Effector CD4-positive, alpha-beta T cell (primary cell): ENCODE measurements at places on chromosomes 5 and 9.
A peak's percentile ranks its signal among the peaks of the same experiment; 100 is the strongest.

DNA sequence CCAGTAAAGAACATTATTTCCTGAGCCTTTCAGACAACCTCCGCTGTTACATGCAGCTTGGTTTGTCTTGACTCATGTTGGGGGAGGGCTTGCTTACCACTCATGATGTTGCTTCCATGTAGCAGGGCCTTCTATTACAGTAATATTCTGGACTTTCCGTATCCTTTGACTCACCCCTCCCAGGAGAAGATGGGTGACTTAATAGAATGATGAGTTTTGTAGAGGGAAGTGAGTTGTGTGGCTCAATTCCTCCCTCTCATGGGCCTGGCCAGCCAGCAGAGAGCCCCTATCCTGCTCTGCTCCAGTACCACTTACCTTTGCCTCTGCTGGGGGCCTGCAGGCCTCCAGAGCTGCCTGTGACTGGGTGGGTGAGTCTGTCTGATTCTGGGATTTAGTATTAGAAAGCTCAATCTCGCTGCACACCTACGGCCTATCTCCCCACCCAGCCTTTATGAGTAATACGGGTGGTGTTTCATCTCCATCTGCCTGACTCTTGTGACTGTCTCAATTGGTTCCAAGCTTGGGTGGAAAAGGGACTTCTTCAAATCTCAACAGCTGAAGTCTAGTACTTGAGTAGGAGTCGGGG is 52.6 kb upstream of the KLF9 start:
- no peak for DNase-seq

DNA sequence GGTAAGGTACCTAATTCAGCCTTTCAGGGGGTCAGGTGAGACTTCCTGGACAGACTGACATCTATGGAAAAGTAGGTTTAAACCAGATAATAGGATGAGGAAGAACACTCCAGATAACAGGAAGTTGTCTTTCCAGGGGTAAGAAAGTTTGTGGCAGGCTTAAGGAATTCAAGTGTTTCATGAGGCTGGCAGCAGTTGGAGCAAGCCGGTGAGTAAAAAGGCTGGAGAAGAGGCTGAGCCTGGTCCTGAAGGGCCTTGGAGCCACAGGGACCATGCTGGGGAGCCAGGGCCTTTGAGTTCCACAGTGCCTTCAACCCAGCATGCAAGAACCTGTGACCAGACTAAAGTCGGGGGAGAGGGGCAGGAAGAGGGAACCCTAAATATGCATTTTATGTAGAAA is 353.4 kb downstream of the SPOCK1 start:
- no peak for DNase-seq

DNA sequence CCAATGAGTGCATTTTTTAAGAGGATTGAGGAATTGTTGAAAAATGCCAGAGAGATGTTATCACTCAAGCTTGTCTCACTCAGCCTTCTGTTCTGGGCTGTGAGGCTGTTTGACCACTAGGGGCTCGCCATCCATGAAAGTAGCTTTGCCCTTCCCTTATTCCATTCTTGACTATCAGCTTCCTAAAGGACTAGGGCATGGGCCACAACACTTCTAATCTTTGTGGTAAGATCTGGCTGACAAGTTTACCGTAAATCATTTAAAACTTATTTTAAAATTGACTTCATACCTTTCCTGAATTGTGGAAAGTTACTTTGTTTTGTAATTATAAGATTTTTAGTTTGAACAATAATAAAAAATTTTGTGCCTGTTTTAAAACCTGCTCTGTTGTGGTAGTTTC is 49.5 kb downstream of the TJP2 start:
- DNase-seq: no peak

DNA sequence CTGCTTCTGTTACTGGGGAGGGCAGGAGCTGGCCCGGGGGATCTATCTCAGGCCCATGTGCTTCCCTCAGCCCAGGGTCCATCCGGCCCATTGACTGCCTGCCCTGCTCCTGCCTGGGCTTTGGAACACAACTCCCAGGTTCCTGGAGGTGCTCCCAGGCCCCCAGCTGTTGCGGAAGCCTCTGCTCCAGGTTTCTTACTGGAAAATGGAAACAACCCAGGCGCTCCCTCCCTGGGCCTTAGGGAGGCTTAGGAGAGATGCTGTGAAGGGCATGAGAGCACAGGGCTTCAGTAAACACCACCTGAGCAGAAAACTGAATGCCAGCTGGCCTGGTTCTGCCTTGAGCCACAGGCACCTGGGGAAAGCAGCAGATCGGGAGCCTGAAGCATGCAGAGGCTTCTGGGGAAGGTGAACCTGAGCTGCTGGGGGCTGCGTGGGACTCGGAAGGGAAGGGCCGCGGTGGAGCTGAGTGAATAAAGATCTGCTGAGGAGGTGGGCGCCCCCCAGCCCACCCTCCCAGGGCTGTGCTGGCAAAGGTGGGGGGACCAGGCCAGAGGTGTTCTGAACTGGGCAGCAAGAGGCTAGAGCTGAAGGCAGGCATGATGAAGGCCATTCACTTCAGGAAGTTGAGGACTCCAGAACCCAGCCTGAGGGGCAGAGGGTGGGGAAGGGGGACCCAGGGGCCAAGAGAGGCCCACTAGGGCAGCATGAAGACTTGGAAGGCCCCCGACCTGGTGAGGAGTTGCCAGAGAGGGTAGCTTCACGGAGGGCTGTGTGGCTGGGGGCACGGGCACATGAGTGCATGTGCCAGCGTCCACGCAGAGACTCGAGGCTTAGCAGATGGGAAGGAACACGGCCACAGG is 64.8 kb downstream of the SHB start:
- DNase-seq: no peak

GRCh38 chr5:96856371-96856770 is 19.9 kb upstream of the ERAP2 start:
- no peak for DNase-seq

DNA sequence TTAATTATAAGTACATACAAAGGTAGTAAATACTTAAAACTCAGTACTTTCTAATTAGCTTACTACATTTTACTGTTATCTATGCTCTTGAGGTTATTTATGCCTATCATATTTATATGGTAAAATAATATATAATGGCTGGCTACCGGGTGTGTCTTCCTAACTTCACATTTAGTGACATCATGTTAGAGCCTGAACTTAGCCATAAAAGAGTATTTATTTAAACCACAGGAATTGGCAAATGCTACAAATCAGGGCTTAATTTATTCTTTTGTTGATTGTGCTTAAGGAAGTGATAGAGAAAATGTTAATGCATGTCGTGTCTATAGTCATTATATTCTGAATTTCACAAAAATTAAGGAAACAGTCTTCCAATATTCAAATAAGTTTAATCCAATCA is 73.1 kb downstream of the NDUFAF2 start:
- DNase-seq: no peak

DNA sequence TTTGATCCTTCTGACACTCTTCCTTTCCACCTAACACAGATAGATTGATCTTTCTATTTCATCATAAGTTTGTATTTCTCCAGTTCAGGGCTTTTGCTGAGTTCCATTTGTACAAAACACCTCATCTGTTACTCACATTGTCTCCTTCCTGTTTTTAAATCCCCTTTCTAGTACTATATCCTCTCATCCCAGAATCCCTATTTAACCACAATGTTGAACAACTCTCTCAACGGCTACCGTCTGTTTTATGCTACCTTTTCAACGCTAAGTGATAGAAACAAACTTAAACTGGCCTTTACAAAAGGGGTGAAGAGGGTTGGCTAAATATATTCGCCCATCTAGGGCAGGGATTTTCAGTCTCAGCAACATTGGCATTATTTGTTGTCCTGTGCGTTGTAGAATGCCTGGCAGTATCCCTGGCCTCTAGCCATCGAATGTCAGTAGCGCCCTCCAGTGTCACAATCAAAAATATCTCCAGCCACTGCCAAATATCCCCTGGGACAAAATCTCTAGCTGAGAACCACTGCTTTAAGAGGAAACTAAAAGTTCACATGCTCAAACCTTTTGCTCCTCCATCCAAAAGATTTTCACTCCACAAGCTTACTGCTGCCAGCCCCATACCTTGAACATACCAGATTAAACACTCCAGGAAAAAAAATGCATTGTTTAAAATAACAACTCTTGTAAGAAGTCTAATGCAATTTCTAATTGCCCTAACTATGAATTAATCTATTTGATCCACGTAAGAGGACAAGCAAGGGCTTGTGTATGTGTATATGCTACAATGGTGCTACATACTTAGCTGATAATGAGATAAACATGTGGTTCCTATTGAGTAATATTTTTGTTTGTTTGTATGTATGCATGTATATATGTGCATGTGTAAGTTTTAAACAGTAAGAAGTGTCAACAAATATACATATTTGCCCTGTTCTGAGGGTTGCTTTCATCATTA is 344.0 kb downstream of the PTPRD start:
- no peak for DNase-seq

DNA sequence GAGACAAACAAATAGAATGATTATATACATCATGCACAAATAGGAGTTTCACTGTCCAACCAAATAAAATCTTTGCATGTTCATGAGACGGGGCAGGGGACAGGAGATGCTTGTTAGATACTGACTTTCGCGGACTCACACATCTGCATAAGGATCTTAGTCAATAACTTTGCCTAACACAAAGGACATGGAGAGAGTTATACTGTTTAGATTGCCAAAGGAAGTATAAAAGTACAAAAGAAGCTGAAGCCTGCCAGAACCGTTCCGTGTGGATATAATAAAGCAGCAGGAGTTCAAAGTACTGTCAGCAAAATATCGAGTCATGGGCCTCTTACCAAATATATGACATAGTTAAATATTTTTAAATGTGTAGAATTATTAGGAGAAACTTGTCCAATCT is 1148.4 kb downstream of the EFNA5 start:
- no peak for DNase-seq

GRCh38 chr9:96031916-96032534 is 156.5 kb downstream of the ERCC6L2 start:
- DNase-seq: no peak

GRCh38 chr5:24005384-24005783 is 498.0 kb downstream of the PRDM9 start:
- DNase-seq: no peak

- peak; percentile 14 for DNase-seq
Observed at GRCh38 chr5:180718810-180719453, 20.9 kb downstream of the OR2Y1 start.

- DNase-seq: no peak
Observed at GRCh38 chr5:6733411-6734242, 20.4 kb downstream of the TENT4A start.

GRCh38 chr5:124797665-124798087 is 51.2 kb upstream of the ZNF608 start:
- DNase-seq: no peak

DNA sequence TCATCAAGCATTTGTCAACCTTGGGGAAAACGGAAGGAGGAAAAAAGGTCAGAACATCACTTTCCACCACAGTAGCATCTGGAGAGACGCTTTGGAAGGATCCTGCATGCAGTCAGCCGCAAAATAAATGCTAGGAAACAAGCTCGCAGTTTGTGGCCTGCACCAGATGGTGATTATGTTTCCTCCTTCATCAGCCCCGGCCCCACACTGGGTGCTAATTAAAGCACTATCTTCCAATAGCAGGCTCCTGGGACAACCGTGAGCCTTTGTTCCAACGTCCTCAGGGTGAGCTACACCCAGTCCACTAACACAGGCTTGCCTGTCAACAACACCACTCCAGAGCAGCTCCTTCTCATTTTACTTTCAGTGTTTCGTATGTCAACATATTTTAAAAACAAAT is 64.0 kb downstream of the RNF130 start:
- DNase-seq: no peak

DNA sequence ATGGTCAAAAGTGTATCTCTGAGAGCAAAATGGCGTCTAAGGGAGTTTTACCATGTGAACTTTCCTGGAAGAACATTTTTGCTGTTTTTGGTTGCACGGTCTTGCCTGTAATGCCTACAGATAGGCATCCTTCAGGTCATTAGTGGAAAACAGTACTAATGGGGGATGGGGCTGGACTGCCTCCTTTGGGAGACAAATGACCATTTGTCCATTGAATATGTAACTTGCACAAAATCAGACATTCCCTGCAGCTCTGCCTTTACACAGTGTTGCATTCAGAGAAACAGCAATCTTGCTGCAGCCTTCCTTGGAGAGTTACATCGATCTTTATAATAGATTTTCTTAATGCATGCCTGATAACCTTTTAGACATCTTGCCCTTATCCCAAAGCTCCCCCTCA is 138.5 kb upstream of the EGFLAM start:
- no peak for DNase-seq

DNA sequence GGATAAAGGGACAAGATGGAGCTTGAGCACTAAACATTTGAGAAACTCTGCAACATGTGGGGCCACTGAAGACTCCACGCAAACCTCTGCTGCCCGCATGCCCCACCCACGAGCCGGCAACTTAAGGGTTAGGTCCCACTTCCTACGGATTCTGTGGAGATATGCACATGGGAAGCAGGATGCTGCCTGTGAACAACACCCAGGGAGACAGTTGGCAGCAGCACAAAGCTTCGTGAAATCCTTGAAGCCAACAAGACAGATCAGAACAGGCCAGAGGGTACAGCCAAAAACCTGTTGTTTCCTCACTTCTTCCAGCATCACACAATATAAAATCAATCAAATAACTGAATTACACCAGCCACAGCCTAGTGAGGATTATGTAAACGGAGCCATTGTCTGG is 270.4 kb downstream of the ENC1 start:
- DNase-seq: no peak

GRCh38 chr5:180291234-180291940 is 496 bp downstream of the MAPK9 start:
- DNase-seq: no peak

DNA sequence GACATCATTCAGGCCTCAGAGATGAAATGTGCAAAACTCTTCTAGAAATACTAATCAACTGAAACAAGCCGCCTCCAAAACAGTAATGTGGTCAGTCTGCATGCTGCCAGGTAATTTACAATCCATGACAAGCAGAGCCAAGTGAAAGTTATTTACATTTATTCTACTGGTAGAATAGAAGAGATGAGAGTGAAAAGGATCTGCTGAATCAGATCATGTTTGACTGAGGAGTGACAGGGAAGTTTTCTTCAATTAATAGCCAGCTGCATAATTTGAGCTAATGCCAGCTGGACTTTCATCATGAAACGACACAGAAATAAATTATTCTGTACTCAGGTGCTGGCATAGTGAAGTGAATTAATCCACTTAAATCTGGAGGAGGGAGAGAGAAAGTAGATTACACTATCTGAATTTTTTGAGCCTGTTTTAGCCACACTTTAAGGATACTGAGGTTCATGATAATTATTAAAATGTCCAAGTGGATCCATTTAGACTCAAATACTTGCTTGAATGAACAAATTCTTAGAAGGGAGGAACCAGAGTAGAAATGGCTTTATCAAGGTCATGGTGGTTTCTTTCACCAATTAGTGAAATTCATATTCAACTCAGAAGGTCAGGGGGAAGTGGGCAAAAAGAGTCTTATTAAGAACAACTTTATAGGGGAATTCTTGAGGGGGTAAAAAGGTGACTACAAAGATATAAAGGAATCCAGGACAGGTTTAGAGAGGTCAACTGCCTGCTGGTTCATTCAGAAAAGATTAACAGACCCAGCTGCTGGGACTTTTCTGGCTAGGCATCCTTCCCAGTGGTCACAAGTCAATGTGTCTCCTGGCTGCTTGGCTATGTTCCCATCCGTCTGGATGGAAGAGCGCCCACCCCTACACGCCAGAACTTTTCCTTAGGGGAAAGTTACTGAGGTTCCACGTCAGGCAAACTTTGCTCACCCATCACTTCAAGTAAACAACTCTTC is 350.4 kb downstream of the PDE4D start:
- no peak for DNase-seq

GRCh38 chr9:4180907-4181605 is 118.8 kb downstream of the GLIS3 start:
- DNase-seq: no peak
